Natural killer cell treated with Interleukin-12 subunit alpha and Interleukin-12 subunit beta and Interleukin-15 and Interleukin-18, amount 100 ng/mL, for 72 hours (primary cell): ENCODE measurements at places on chromosomes 16 and 17. TPM values are rescaled to one million over a fixed set of nuclear protein-coding genes. Genes with fewer than 3 reads are reported as not detected.

Gene ATP2A1
- total RNA-seq: 1.4 TPM

Gene KRT14
- not detected for total RNA-seq

Gene ENDOV
- 15.2 TPM for total RNA-seq

Gene SLC38A8
- total RNA-seq: not detected

Gene PRR35
- 0.12 TPM for total RNA-seq

Gene C17orf50
- not detected for total RNA-seq

Gene GPATCH8
- 68.3 TPM for total RNA-seq

Gene CHST5
- 0.14 TPM for total RNA-seq

Gene ABAT
- 8.7 TPM for total RNA-seq

- H3K36me3 ChIP-seq: peaks cover 8% of the 10 kb centered on the region
- no peak overlapping the region for H3K4me3 ChIP-seq
- no peaks in the 10 kb centered on the region for H3K27me3 ChIP-seq
- H3K27ac ChIP-seq: peak overlapping the region; percentile 45
- no peak for DNase-seq
Measured at GRCh38 chr16:8676737-8677375, 2.4 kb downstream of the ABAT start.

- no peak for DNase-seq
- H3K4me3 ChIP-seq: no peak overlapping the region
- H3K27me3 ChIP-seq: peaks cover 8% of the 10 kb centered on the region
- no peak overlapping the region for H3K27ac ChIP-seq
- no peaks in the 10 kb centered on the region for H3K36me3 ChIP-seq
Measured at GRCh38 chr17:81331527-81332043, 36.5 kb upstream of the SLC38A10 start.

DNA sequence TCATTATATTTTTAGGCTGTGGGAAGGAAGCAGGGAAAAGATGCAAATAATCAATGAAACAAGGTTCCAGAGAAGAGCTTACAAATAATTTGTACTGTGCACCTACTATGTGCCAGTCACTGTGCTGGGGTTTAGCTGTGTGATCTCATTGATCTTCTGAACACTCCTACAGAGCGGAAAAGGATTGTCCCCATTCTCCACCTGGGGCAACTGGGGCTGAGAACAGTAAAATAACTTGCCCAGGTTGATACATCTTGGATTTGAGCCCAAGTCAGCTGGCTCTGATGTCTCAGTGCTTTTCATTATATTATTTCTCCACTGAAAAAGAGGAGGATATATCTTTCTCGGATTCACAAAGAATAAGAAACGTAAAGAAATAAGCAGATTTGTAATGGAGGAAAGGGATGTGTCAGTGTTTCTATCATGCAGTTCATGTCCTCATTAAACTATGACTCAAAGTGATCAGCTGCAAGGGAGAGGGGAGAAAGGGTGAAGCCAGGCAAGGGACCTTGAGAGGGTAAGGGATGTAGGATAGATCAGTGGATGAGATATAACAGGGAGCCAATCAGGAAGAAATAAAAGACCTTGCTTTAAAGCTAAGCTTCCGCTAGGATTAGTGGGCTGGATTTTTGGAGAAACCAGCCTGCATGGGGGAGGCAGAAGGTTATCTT lies 143.6 kb upstream of the NOL11 start:
- H3K27ac ChIP-seq: peak overlapping the region; percentile 34
- no peak overlapping the region for H3K4me3 ChIP-seq
- H3K4me1 ChIP-seq: peaks cover 28% of the 10 kb centered on the region
- no peaks in the 10 kb centered on the region for H3K36me3 ChIP-seq
- no peaks in the 10 kb centered on the region for H3K27me3 ChIP-seq

DNA sequence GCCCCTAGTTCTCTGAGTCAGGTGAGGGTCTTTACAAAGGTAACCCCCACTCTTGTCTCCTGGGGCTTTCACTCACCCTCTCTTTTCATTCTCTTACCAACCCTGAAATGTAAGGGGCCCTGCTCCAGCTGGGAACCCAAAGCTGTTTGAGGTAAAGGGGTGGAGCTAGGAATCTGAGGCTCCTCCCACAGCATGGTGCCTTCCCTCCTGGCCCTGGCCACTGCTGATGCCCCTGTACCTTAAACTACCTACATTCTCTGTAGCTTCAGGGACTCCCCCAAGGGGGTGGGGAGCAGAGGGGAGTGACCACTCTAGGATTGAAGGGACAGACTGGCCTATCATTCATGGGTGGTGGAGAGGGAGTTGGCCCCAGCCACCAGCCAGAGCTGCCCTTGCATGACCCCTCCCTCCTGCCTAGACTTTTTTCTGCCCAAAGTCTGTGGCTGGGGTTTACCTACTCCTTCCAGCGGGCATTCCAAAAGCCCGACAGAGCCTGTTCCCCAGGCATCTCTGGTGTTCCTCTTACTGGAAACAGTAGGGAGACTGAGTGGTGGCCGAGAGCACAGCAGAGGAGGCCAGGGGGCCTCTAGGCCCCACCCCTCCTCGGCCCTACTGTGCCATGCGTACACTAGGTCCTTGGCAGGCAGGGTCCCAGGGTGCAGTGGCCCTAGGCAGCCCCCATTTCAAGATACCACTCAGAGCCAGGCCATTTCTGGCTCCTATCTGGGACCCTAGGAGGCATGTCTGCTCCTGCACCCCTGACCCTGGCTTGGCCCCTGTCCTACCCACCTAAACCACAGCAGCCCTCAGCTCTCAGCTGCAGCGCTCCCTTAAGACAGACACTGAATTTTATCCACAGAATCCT lies 9.5 kb downstream of the DOK4 start:
- no peak overlapping the region for H3K27ac ChIP-seq
- peaks cover 5% of the 10 kb centered on the region for H3K36me3 ChIP-seq
- no peak for DNase-seq
- H3K27me3 ChIP-seq: no peaks in the 10 kb centered on the region
- H3K4me1 ChIP-seq: peaks cover 23% of the 10 kb centered on the region
- no peak overlapping the region for H3K4me3 ChIP-seq

- H3K36me3 ChIP-seq: no peaks in the 10 kb centered on the region
- H3K27ac ChIP-seq: no peak overlapping the region
- no peaks in the 10 kb centered on the region for H3K27me3 ChIP-seq
- H3K4me1 ChIP-seq: no peaks in the 10 kb centered on the region
- DNase-seq: no peak
Measured at GRCh38 chr17:16931318-16932060, 40.4 kb downstream of the TNFRSF13B start.

DNA sequence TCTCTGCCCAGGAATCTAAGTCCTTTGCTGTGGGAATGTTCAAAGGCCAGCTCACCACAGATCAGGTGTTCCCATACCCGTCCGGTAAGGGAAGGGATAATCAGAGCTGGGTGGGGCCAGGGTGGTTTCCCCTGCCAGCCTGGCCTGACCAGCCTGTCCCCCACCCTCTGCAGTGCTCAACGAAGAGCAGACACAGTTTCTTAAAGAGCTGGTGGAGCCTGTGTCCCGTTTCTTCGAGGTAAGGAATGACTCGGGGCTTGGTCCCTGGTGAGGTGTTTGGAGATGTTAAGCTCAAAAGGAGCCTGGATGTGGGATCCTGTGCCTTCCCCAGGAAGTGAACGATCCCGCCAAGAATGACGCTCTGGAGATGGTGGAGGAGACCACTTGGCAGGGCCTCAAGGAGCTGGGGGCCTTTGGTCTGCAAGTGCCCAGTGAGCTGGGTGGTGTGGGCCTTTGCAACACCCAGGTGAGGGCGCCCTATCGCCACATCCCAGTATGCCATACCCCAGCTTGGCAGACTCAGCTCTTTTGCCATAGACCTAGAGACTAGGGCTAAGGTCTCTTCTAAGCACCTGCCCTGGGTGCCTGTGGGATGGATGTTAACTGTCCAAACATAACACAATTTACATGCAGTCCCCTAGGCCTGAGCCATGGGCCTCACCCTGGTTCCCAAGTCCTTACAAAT lies 997 bp downstream of the ACADVL start:
- no peaks in the 10 kb centered on the region for H3K27me3 ChIP-seq
- no peak for DNase-seq
- H3K36me3 ChIP-seq: no peaks in the 10 kb centered on the region
- H3K4me3 ChIP-seq: peak overlapping the region; percentile 93

GRCh38 chr16:3961449-3961849 lies 80.9 kb upstream of the CREBBP start:
- peak overlapping the region; percentile 58 for H3K4me3 ChIP-seq
- H3K27me3 ChIP-seq: no peaks in the 10 kb centered on the region
- peaks cover 19% of the 10 kb centered on the region for H3K4me1 ChIP-seq
- H3K27ac ChIP-seq: no peak overlapping the region

DNA sequence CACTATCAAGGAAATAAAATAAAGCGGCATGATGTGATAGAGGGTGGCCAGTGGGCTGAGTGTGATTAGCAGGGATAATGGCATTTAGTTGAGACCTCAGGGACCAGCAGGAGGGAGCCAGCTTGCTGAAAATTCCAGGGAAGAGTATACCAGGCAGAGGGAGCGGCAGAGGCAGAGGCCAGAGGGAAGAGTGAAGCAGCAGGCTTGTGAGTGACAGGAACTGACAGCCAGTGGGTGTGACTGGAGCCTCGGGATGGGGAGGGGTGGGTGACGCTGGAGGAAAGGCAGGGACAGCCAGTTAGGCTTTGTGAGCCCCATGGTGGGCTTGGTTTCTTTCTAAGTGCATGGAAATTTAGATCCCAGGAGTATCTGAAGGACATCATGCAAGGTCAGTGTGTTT lies 209.7 kb upstream of the CACNG3 start:
- H3K4me3 ChIP-seq: no peak overlapping the region
- no peak overlapping the region for H3K27ac ChIP-seq
- H3K27me3 ChIP-seq: no peaks in the 10 kb centered on the region
- peaks cover 55% of the 10 kb centered on the region for H3K4me1 ChIP-seq

- no peaks in the 10 kb centered on the region for H3K36me3 ChIP-seq
- DNase-seq: no peak
- no peak overlapping the region for H3K27ac ChIP-seq
- H3K27me3 ChIP-seq: no peaks in the 10 kb centered on the region
- peaks cover 25% of the 10 kb centered on the region for H3K4me1 ChIP-seq
Measured at GRCh38 chr17:57622306-57622682, 122.8 kb downstream of the CCDC182 start.

GRCh38 chr17:67481808-67482207 lies 104.7 kb downstream of the PITPNC1 start:
- peaks cover 62% of the 10 kb centered on the region for H3K4me1 ChIP-seq
- H3K27me3 ChIP-seq: no peaks in the 10 kb centered on the region
- DNase-seq: no peak

DNA sequence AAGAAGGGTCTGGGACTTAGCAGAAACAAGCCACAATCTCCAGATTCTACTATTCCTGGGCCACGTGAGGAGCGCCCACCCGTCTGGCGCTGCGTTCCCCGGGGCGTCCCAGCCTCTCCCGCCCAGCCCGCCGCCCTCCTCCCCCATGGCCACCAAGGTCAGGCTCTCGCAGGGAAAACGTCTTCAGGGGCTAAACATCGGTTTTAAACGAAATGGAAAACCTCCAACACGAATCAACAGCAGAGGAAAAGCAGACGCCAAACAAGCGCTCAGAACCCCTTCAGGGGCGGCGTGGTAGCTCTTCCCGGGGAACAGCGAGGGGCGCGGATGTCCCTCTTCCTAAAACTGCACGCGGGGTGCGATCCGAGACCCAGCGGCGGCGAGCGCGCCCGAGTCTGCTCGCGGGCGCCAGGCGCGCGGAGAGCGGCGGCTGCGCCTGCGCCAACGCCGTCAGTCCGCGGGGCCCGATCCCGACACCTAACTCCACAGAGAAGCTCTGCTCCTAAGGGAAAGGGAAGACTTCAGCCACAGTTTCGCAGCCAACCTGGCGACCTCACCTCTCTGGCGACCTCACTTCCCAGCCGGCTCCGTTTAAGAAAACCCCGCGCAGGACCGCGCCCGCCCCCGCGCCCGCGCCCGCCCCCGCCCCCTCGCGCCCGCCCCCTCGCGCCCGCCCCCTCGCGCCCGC lies 505 bp upstream of the COG1 start:
- H3K4me3 ChIP-seq: peak overlapping the region; percentile 95
- H3K36me3 ChIP-seq: peaks cover 3% of the 10 kb centered on the region
- peaks cover 17% of the 10 kb centered on the region for H3K4me1 ChIP-seq
- H3K27me3 ChIP-seq: no peaks in the 10 kb centered on the region
- H3K27ac ChIP-seq: peak overlapping the region; percentile 90

GRCh38 chr16:67271446-67271845 lies 7.9 kb upstream of the PLEKHG4 start:
- no peak overlapping the region for H3K27ac ChIP-seq
- no peaks in the 10 kb centered on the region for H3K27me3 ChIP-seq
- peaks cover 2% of the 10 kb centered on the region for H3K36me3 ChIP-seq
- peak; percentile 48 for DNase-seq
